ENCODE measurements at places on chromosomes 2 and 18. TPM values are rescaled to one million over a fixed set of nuclear protein-coding genes. Genes with fewer than 3 reads are reported as not detected.
A peak's percentile ranks its signal among the peaks of the same experiment; 100 is the strongest.

Gene FN1
- total RNA-seq, result 18,025 TPM

Gene ALK
- under 0.01 TPM for total RNA-seq

Gene NYAP2
- under 0.01 TPM for total RNA-seq

Gene TMEM37
- total RNA-seq, result 1.1 TPM

DNA sequence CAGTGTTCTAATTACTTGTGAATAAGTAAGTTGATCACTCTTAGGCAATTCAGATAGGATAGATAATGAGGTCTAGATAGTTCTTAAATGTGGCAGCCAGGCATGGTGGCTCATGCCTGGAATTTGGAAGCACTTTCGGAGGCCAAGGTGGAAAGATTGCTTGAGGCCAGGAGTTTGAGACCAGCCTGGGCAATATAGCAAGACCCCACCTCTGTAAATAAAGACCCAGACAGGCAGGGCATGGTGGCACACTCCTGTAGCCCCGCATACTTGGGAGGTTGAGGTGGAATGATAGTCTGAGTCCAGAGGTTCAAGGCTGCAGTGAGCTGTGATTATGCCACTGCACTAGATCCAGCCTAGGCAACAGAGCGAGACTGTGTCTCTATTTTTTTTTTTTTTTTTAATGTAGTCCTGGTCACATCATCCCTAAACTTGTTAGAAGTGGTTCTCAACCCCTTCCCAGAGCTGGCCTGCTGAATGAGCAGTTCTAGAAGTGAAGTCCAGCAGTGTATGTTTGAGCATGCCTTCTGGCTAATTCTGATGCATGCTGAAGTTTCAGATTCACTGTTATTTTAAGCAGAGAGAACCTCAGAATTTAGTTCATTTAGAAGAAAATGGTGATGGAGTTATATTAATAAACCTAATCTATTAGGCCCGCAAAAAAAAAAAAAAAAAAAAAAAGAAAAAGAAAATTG is 306.2 kb downstream of the PRKCE start:
- no peak for DNase-seq

DNA sequence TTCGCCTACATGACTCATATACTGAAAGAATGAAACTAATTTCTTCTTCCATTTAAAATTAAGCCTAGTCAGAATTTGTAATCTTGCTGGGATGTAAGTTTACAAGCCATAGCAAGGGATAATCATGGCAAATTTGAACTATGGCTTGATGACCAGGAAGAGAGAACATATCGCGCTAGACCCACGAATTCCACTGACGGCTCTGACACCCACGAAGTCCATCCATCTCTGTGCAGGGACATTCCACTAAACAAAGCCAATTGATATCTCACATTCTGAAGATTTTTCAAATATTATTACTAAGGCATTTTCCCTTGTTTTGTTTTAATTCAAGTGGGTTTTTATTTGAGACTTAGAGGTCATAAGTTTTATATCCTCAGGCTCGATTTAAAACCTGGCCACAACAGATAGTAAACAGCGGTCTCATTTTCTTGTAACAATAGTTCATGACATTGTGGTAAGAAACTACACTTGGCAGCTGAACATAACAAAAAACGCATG is 113.0 kb downstream of the QPCT start:
- peak; percentile 35 for DNase-seq

DNA sequence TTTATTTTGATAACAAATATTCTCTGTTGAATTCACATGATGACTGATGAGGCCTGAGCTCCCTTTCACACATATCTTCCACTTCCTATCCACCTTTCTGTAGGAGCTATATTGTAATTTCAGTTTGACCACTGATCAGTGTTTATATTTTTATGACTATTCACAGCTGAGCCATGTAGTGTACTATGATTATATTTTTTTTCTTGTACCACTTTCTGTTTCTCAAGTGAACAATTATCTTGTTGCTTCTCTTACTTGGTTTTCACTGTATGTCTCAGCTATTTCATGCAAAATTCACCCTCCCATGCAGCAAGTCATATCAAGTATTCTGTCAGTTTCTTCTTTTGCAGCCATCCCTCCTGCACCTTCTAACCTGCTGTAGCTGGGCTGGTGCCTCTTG is 78.4 kb downstream of the TMEM247 start:
- DNase-seq, result no peak

- no peak for DNase-seq
Observed at GRCh38 chr2:100070078-100070477, 72.3 kb downstream of the AFF3 start.

GRCh38 chr2:233705911-233706506 is 6.7 kb upstream of the UGT1A5 start:
- no peak for DNase-seq

GRCh38 chr2:52141076-52141475 is 1109.1 kb upstream of the NRXN1 start:
- DNase-seq, result no peak

- no peak for DNase-seq
Observed at GRCh38 chr18:69097349-69097748, 299.5 kb downstream of the CCDC102B start.

DNA sequence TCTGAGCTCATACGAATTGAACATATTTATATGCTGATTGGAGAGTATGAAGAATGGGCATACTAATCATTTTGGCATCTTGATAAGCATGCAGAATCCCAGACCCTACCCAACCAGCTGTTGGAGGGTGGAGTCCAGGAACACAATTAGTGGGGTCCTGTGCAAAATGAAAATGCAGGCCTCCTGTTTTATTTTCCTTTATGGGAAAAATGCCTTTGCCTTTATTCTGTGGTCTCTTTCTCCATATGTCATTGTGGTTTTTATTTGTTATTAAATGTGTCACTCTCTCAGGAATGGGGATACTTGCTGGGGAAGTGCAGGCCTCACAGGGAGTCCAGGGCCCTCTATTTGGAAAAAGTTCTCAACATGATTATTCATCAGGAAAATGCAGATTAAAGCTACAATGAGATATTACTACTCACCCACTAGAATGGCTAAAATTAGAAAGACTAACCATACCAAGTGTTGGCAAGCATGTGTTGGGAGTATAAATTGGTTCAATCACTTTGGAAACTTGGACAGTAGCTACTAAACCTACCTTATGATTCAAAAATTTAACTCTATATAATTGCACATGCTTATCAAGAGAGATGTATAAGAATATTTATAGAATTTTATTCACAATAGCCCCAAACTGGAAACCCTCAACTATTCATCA is 223.1 kb upstream of the FBXO11 start:
- DNase-seq, result no peak

DNA sequence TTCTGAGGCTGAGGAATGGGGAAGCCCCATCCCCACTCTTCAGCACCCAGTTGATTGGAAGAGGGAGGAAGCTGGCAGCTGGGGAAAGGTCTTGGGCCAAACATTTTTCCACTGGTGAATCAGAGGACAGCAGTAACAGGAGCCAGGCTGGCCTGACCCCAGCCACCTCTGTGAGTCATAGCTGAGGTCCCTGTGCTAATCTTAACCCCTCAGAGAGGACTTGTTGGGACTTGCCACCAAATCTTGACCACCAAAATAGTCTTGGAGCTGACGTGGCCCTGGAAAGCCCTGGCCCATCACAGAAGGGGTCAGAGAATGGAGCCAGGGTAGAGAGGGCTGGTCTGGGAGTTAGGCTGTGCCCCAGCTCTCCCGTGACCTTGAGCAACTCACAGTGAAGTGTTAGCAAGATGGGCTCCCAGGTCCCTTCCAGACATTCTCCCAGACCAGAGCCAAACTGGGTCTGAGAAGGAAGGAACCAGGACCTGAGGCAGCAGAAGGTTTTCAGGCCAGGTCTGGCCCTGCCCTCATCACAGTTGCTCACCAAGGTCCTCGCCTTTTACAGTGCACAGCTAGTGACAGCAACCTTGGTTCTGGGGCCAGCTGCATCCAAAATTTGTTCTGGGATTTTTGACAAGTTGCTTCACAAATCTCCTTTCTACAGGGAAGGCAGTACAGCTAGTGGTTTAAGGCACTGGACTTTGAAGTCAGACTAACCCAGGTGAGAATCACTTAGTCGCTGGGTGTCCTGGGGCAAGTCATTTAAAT is 266.6 kb downstream of the CYP26B1 start:
- DNase-seq, result peak; percentile 94

GRCh38 chr2:208594642-208595385 is 188.2 kb downstream of the PTH2R start:
- DNase-seq, result no peak

DNA sequence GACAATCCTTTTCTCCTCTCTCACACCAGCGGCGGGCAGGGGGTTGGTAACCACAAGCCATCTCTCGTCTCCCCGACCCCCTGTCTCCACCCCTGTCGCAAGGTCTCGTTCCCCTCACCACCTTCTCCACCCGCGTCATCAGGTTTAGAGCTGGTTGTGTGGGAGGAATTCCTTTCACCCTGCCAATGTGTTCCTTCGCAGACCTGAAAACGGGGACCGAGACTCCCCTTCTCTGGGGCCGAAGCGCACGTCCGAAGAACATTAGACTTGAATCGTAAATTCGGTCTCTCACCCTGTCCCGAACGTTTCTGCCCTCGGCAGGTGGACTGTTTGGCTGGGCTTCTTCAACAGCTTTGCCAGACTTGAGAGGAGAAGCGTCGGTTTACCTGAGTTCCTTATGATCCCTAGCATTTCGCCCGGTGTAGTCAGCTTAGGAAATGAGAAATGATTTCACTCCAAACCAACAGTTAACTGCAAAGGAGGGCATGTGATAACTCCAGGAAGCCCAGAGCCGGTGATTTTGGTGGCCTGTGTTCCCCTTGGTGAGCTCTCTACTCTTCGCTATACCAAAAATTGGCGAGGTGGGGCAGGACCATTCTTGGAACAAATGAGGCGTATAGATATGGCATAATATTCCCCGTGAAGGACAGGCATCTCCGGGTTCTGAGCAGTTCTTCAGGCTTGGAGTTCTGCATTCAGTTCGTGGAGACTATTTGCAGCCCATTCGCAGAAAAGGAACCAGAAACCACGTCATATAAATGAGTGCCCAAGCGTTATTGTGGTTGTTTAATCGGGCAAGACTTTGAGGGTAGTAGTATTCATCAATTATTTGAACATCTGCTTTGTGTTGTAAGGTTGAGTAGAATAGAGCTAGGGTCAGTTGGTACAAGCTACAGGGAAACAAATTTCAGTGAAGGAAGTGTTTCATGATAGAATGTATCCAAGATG is 694 bp downstream of the CFAP36 start:
- DNase-seq, result peak; percentile 14

DNA sequence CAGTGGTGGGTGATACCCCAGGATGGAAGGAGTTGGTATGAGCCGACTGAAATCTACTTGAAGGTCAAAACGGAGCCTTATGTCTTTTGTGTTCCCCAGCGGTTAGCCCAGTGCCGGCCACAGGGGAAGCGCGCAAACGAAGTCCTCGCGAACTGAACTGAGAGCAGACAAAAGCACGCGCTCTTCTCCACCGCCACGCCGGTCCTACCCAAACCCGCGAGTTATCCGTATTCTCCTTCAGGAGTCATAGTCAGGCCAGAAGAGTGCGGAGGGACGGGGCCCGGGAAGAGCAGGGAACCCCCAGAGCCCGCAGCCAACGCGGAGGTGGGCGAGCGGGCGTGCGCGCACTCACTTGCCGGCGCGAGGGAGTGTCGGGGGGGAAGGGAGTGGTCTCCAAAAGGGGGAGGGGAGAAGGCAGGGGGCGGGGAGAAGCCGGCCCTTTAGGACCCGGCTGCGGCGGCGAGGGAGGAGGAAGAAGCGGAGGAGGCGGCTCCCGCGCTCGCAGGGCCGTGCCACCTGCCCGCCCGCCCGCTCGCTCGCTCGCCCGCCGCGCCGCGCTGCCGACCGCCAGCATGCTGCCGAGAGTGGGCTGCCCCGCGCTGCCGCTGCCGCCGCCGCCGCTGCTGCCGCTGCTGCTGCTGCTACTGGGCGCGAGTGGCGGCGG is at the start of gene IGFBP2:
TSS of gene IGFBP2 (plus strand) at position 469 of the 664 bp plus-strand sequence. CDS start at position 573, 104 bp downstream.
- DNase-seq, result peak; percentile 86
